Stimulated activated CD4-positive, alpha-beta T cell treated with anti-CD3 and anti-CD28 coated beads, Interleukin-2, amount 100 ng/mL, for 48 hours (primary cell): ENCODE measurements at places on chromosomes 3 and 15.

DNA sequence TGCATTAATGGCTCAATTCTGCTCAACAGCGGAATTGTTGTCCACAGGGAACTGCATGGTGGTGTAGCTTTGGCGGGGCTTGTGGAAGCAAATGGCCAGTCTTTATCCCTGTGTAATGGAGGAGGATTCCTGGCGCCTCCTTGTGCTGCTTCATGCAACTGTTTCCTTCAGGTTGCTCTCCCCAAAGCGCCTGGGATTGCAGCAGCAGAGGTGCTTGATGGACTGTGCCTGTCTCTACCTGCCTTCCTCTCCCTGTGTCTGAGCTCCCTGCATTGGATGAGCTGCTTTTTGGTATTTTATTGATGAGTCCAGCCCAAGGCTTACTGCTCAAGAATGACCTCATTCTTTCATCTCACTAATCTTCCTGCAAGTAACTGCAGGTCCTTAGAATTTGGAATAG is 72.9 kb upstream of the NDN start:
- DNase-seq = no peak

- DNase-seq = no peak
These were observed 202.6 kb downstream of the XXYLT1 start for GRCh38 chr3:195068084-195069080.

DNA sequence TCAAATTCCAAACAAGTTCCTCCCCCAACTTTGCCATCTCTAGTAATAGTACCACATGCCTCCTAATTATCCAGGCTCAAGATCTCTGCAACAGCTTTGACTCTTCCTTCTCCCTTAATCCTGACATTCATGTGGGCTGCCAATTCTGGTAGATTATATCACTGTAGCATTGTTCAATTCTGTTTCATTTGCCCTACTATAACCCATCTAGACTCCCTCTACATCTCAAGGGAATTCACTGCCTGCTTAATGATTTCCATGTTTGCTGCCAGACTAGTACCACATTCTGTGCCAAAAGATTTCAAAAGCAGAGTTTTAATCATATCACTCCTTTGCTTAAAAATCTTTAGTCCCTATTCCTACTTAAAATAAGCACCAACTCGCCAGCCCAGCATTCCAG is 34.6 kb upstream of the PPIB start:
- DNase-seq = no peak

DNA sequence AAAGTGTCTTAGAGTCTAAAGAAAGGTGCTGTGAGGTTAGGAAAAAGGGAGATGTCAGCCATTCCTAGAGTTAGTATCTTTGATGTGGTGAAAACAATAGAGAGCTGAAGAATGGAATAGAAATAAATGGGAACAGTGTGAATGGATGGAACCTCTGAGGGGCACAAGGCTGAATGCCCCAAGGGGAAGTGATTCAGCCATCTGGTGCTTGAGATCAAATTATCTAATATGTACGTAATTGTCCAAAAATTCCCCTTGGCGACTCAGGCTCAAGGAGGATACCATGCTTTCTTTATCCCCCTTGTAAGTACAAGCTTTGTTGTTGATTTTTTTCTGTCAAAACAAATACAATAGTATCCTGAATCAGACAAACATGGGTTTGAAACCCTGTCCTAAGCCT is 361.6 kb downstream of the LSAMP start:
- no peak for DNase-seq

GRCh38 chr3:31469385-31469784 is 63.3 kb upstream of the STT3B start:
- no peak for DNase-seq

DNA sequence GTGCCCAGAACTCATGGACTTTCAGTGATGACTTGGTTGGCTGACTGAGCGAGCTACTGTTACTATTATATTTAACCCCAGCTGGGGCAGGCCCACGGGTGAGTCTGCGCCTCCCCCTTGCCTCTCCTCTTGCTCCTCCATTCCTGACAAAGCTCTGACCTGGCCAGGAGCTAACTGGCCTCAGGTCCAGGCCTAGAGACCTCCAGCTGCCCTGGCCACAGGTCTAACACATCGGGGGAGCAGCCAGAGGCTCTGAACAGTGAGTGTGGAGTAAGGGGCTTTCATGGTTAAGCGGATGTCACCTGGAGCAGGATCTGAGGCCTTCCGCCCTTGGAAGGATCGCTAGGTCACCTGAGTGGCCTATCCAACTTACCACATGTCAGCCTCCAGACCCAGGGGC is 96.3 kb upstream of the HERC1 start:
- no peak for DNase-seq

- DNase-seq = no peak
These were observed 67.9 kb upstream of the SLC7A14 start for GRCh38 chr3:170653801-170654200.

- no peak for DNase-seq
These were observed 237.8 kb upstream of the UBE2E1 start for GRCh38 chr3:23567917-23568316.

- no peak for DNase-seq
These were observed 10.0 kb upstream of the CHRNB4 start for GRCh38 chr15:78651007-78651406.

DNA sequence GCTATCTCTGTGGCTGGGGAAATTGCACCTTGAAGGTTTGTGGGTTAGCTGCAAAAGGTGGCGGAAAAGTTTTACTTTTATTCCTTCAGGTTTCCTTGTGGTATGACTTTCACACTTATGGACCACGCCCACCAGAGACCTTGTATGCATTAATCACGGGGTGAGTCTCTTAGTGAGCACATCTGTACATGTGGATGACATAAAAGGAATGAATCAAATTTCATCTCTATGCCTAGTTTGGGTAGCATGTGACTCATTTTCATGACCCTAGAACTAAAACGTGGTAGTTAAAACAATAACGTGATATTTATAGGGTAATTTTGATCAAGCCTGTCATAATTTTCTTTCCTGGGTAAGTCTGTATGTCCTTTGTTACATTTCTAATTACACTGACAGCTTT is 141.7 kb downstream of the PDCD6IP start:
- no peak for DNase-seq

DNA sequence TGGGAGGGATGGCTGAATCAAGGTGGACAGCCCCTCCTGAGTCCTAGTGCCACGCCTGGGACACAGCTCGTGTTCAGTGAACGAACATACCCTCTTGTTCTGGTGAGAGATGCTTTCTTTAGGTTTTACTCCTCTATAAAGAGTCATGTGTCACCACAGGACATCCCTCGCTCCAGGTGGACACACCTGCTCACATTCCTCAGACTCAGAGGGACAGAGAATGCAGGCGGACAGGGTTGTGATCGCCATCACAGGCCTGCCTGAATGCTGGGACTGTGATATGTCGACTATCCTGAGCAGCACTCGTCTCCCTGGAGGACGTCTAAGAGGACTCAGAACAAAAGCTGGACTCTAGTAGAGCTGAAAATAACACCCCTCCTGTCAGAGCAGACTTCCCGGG is 96.4 kb upstream of the SNRPA1 start:
- DNase-seq = no peak

DNA sequence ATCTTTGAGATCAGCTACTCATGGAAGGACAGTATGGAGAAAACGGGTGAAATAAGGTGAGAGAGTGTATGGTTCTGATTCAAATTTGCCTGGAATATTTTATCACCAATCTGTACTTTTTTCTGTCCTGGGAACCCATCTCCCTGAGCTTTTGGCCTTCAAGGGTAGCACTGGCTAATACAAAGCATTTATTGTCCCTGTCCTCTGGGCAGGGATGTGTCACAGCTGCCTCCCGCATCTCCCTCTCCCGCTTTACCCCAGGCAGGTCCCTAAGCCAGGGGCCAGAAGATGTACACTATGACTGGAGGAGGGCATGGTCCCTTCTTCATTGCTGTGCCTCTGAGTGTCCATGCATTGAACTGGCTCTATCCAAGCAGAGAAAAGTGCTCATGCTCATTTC is 201.7 kb upstream of the CHRNA7 start:
- no peak for DNase-seq

DNA sequence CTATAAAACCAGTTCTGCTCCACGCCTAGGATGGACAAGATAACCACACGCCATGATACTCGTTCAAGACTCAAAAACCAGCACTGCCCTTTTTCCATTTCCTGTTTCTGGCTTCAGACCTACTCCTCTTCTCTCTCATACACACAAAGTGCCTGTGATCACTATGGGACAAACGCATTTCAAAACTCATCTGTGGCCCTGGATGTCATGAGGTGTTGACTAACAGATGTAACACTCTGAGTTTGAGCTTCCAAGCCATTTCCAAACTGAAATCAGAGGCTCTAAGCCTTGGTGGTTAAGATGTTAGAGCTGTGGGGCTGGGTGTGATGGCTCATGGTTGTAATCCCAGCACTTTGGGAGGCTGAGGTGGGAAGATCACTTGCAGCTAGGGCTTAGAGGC is 55.7 kb upstream of the LMOD3 start:
- DNase-seq = no peak
